ENCODE measurements at places on chromosomes 6 and 20.

DNA sequence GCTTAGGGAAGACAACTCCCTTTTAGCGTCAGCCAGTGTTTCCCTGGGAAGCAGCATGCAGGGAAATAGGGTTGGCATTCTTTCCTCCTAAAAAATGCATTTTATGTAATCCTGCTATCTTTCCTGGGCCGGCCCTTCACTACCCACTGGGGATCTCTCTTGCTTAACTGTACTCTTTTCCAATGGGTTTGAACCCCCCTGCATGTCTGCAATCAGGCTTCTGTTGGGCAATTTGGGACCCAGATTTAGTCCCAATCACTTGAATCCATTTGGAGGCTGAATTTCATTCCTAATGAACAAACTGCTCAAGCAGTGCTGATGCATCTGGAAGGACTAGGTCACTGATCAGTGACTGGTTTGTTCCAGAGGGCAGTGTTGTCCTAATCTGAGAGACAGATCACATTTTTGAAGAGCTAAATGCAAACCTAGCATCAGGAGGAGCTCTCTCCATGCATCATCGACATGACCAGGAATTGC is 152.0 kb downstream of the TSHZ2 start:
- no peak for DNase-seq

DNA sequence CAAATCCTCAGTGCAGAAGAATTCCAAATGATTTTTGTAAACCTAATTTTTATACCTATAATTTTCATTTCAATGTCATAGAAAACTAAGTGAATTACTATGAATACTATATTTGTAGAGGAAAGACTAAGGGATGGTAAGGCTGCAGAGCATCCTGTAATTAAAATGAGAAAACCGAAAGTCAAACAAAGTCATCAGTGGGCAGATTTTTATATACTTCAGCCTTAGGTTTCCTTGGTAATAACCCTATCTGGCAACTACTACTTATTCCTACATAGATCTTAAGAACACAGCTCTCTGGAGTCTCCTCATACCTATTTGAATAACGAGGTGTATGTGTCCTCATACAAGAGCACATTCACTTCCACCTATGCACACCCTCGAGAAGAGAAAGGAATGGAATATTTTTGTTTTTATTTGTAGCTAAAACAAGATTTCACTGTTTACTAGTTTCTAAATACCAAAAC is 117.9 kb upstream of the SGK1 start:
- no peak for DNase-seq

GRCh38 chr20:1537731-1538058 is 19.8 kb downstream of the SIRPD start:
- DNase-seq: no peak

- DNase-seq: no peak
Measured at GRCh38 chr20:53345536-53346334, 247.9 kb downstream of the ZNF217 start.

DNA sequence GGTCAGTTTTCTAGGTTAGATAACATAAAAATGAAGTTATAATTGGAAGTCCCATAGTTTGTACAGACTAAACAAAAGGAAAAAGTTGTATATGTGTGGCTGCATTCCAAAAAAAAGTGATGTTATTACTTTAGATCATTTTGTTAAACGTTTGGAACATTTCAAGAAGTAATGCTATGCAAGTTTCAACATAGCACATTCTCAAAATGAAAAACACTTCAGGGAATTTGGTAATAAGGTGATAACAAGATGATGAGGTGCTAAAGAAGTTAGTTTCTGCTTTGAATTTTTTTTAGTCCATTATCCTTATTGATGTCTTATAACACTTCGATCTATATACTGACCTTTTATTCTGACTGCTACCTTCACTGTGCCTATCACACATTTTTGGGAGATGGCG is 250.7 kb downstream of the PHF3 start:
- no peak for DNase-seq

- DNase-seq: no peak
Measured at GRCh38 chr6:9732056-9732455, 682.8 kb downstream of the TFAP2A start.

DNA sequence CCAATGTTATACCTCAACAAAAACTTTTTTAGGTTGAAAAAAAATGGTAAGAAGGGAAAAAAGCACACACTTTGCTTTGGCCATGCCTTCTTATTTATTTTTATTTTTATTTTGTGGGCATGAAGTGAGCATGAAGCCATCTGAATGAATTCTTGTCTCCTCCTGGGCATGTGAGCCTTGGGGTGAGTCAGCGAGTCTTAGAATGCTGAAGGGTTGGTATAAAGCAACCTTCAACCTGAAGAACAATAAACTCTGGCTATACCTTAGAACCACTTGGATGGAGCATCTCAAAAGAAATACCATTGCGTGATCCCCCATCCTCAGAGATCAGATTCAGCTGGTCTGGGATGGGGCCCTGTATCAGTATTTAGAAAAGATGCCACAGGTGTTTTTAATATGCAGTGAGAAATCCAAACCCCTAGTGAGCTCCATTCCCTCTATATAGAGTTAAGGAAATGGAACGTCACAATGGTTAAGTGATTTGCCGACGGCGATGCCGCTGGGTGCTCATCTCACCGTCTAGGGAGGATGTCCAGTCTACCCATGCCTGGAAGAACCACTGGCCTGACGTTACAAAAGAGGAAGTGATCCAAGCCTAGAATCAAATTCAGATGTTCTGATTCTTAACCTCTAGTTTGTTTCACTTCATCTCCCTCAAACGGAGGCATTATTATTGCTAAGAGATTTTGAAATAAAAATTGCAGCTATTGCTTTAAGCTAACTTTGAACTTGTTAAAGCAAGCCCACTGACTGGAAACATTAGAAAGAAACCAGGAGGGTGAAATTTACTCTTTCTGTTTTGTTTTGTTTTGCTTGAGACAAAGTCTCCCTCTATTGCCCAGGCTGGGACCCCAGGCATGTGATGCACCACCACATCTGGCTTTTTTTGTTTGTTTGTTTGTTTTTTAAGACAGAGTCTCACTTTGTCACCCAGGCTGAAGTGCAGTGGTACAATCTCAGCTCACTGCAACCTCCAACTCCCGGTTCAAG is 67.1 kb downstream of the EDN1 start:
- peak; percentile 37 for DNase-seq

DNA sequence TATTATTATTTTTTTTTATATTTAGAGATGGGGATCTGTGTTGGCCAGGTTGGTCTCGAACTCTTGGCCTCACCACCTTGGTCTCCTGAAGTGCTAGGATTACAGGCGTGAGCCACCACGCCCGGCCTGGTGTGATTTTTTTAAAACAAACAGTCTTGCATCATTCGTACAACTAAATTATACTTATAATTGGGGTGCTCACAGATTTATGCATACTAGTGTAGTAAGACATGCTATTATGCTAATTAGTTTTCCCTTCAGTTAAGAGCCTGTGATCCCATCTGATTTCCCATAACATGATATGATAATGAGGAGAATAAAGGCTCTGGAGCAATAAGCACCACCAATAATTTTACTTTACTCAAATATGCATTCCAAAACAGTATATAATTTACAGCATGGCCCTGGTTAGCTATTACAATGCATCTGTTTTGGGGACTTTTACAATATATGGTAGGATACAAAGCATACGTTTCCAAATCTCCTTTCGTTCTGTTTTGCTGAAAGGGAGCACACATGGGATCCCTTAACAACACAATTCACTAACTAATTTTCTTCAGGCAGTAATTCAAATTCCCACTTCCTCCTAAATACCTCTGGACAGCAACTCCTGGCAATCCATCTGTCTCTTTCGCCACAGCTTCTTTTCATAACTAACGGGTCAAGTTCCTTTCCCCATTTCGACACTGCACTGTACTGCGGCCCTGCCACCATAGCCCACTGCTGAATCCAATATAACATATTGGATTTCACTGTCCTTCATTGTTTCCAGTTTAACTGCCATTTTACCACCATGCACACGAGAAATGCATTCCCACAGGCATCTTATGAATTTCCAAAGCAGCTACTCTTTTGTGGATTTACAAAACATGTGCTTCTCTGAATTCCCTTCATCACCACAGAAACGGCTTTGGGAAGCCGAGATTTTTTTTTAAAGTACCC is 1.7 kb downstream of the NUDT3 start:
- peak; percentile 48 for DNase-seq

- DNase-seq: no peak
Measured at GRCh38 chr6:38429546-38429945, 210.2 kb downstream of the BTBD9 start.

GRCh38 chr20:63557481-63557891 is 3.5 kb downstream of the FNDC11 start:
- DNase-seq: no peak

DNA sequence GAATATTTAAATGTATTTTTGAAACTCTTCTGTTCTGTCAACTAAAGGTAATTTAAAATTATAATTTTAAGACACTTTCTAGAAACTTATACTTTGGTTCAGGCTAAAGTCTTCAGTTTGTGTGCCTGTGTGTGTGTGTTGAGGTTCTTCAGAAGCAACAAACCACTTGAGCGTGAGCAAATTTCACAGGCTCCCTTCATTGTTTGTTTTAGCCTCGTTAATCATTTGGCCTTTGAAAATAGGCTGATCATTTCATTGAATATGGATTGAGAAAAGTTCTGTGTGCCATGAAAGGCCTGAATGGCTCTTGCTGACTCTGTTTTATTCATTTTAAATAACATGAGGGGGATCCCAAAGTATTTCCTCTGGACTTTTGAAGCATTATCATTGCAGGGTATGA is 420.1 kb downstream of the CDKAL1 start:
- peak; percentile 19 for DNase-seq

DNA sequence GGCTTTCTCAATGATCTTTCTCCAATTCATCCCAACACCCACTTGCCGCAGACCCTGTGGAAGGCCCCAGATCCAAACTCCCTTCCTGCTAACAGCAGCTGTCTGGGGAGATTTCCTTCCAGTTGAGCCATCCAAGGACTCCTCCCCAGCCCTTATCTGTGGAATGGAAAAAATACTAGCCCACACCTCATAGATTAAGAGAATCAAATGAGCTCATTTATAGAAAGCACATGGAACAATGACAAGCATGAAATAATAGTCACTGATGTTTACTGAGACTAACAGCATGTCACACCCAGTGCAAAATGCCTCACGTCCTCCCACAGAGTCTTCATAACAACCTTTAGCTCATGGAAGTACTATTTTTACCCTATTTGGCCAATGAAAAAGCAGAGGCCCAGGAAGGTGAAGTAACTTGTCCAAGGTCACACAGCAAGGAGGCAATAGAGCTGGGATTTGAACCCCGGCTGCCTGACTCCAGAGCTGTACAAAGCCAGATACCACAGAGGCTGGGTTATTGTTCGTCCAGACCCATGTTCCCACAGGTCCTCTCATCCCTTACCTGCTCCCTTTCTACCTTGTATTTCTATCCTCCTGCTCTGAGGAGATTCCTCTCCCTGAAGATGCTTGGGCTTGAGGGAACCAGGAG is 23.4 kb upstream of the PTGIS start:
- no peak for DNase-seq

DNA sequence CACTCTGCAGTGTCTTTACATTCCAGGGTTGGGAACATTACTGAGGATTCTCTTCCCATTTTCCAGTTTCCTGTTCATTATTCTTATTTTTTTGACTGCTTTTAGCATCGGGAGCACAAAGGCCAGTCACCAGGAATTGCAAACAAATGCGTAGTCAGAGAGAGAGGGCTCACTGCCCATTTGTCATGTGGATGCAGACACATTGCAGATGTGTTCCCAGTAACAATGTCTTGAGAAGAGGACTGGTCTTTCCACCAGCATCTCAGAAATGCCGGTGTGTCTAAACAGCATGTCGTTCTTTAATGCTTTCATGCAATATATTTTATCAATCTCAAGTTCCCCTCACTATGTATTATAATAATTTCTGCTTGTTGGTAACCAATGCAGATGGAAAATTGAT is 952 bp upstream of the TAAR6 start:
- DNase-seq: no peak

DNA sequence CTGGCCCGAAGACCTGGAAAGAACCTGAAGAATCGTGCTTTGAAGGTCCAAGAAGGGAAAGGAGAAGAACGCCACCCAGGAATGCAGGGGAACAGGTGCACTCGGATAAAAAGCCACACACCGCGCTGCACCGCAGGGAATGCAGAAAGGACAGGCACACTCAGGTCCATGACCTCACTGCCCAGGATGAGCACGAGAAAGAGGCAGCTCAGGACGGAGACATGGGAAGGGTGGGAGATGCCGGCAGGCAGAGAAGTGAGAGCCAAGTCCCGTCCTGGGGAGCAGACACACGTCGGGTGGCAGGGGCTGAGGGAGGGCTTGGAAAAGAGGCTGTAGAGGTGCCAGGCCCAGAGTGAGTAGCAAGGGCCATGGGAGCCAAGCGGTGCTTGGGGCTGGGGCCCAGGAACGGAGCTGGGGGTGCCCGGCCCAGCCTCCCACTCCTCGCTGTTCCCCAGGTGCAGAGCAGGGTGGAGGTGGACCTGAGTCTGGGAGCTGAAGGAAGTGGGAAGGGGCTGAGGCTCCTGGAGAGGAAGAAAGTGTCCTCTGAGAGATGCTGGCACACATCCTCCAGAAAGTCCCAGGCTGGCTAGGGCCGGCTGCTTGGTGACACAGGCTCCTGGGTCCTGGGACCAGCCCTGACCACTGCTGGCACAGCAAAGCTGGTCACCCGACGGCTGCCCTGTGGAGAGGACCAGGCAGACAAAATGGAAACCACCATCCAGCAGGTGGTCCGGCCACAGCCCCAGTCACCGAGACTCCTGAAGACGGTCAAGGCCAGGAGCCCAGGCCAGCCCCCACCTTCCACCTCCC is 91.3 kb downstream of the PSMB1 start:
- no peak for DNase-seq

DNA sequence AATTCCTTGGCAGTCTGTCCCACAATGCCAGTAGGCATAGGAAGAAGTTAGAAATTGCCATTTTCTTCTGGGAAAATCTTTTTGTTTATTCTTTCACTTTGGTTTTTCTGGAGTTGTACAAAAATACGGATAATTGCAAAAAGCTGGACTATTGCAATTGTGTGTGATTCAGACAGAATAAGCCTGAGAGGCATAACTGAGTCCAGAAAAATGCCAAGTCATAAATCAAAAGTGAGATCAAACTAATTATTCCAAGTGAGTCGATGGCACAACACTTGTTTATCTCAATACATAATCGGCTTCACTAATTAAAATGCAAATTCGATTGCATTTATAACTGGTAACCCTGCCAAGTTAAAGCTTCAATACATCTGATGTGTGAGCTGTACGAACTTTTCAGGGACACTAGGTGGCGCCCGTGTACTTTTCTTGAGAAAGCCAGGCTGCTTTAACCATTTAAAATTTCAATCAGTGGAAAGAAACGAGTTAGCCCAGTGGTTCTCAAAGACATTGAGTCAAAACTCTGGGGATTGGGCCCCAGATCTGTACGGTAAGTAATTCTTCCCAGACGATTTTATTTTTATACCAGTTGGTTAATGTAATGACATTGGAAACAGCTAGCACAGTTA is 102.6 kb downstream of the LAMP5 start:
- DNase-seq: peak; percentile 67
